ENCODE measurements at places on chromosomes 13 and 19.

GRCh38 chr13:23922005-23922932 lies 25.0 kb upstream of the C1QTNF9B start:
- no peak for DNase-seq

- DNase-seq = peak; percentile 78
Observed at GRCh38 chr19:15672580-15673175, at the start of gene CYP4F12. TSS of gene CYP4F12 (plus strand) at chr19:15673087. CDS start at chr19:15673530, 443 bp downstream.

- no peak for DNase-seq
Observed at GRCh38 chr19:41555748-41556147, 20.2 kb upstream of the CEACAM21 start.

GRCh38 chr19:14774373-14774772 lies 4.0 kb downstream of the ADGRE2 start:
- no peak for DNase-seq

GRCh38 chr19:5349041-5349440 lies 8.4 kb upstream of the PTPRS start:
- no peak for DNase-seq

DNA sequence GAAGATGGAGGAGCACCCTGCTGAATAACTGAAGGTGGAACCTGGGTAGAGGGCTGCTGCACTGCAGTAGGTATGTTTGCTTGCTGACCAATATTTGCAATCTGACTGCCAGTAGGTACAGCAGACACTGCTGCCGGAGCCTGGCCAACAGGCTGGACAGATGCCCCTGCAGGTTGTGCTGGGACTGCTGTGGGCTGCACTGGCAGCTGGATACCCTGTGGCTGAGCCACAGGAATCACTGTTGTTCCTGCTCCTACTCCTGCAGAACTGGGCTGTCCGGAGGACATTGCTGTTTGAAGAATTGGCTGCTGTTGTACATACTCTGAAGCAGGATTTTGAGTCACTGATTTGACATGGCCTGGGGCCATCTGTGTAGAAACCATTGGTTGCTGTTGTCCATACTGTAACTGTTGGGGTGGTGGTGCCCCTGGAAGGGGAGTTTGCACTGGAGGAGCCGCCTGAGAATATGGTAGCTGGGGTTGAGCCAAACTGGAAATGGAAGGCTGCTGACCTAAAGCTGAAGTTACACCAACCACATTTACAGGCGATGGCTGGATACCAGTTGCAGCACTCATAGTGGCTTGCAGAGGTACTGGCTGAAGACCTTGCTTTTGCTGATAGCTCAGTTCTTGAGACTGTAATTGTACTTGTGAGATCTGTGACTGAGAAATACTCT lies 2.2 kb downstream of the TSC22D1 start:
- DNase-seq = peak; percentile 30

- no peak for DNase-seq
Observed at GRCh38 chr19:16284505-16284904, 40.1 kb upstream of the KLF2 start.

DNA sequence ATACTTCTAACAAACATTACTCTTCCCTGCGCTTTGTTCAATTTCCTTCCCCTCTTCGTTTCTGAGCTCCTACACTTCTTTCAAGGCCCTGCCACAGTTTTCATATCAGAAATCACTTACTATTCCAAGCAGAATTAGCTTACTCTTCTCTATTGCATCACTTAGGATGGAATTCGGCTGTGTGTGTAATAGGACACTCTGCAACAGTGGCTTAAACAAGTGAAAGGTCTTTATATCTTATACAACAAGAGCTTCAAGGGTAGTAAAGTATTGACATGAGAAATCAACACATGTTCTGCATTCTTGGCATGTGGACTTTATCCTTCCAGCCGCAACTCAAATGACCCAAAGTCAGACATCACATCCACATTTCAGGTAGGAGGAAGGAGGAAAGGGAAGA lies 279.6 kb downstream of the PCDH20 start:
- DNase-seq = peak; percentile 1

DNA sequence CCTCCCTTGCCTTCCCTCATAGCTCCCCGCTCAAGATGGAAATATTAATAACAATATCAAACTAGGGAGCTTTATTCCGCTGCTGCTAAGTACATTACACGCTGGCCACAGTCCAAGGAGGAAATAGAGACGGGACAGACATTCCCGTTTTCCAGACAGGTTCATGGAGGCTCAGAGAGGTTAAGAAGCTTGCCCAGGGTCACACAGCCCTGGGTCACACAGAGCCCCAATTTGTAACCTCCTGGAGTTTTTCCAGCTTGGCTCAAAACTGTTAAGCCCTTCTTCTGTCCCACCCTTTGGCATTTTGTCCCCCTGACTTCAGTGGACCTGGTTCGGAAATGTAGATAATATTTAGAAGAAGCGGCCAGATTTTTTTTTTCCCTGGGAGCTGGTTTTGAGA lies 2.0 kb downstream of the BICRA start:
- DNase-seq = no peak

Measured in HuH-7 (cell line).